ENCODE measurements at places on chromosomes 16 and 17.
A peak's percentile ranks its signal among the peaks of the same experiment; 100 is the strongest.

DNA sequence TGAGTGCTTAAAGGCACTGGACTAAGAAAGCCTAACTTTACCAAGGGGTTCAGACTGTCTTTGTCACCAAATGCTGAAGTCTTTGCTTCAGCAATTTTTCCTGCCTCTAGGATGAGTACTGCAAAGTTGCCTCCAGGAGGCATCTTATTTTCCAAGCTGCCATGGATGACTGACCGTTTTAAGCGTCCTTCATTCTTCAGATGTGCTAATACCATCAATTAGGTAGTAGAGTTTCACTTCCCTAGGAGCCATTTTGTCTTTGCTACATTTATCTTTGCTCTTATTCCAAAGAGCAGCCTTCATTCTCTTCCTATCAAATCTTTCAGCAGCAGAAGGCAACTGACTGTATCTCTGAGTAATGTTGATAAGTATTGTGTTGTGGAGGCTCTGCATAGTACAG, 440.1 kb downstream of the CDH13 start:
- no peak for DNase-seq

GRCh38 chr16:46757339-46758050, 9.4 kb upstream of the MYLK3 start:
- no peak for DNase-seq

- DNase-seq, result no peak
Measured at GRCh38 chr16:8644211-8645140, 23.0 kb downstream of the METTL22 start.

DNA sequence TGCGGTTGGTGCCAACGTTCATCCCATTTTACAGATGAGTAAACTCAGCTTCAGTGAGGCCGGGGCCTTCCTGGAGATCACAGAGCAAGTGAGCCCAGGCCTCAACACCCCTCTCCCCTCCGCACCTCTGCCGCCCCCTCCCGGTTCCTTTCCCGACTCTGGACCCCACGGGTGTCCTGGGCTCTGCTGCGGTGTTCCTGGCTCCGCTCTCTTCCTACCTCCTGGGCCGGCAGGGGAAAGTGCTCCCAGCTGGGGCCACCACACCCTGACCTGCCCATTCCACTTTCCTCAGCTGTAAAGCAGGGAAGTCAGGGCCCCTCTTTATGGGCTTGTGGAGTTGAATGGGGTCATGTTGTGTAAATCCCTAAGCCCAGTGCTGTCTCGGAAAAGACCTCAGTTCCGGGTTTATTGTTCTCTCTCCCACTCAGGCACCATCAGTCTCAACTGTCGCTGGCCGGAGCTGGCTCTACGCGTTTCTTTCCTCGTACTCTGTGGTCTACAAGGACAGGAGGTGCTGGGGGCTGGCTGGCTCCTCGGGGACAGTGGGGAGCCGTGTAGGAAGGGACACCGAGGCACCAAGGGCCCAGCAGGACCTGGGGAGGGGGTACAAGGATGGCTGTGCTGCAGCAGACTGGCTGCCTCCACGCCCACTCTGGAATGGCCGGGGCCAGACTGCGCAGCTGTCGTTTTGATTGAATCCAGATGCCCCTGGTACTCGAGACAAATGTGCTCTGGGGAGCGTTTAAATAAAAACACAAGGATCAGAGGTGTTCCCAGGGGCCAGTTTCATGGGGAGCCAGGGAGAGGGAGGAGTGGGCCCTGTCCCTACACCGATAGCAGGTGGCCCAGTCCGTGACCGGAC, 21.7 kb upstream of the ACSF3 start:
- peak; percentile 26 for DNase-seq

DNA sequence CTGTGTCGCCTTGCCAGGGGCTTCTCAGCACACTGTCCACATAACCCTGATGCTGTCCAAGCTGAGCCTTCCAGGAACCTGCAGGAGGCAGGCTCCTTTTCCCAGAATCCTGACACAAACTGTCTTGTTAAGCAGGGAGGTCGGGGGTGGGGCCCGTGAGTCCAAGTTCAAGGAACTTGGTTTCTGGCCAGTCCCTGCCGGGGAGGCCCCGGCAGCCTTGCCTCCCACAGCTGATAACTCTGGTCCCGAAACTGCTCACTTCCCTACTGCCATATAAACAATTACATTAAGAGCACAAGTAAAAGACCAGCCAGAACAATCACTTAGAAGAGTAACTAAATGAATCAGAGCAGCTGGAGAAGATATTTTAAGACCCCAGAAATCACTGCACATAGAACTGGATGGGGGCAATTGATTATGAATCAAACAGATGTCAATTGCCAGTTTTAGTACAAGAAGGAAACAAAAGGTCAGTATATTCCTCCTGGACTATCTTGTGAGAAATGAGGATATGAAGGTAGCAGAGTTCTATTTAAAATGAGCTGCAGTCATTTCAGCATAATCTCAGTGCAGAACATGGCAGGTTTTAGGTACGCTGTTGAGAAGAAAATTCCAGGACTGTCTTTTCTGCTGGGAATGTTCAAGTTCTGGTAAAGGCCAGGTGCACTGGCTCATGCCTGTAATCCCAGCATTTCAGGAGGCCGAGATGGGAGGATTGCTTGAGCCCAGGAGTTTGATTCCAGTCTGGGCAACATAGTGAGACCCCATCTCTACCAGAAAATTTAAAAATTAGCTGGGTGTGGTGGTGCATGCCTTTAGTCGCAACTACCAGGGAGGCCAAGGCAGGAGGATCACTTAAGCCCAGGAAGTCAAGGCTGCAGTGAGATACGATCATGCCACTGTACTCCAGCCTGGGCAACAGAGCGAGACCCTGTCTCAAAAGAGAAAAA, 169.8 kb downstream of the PITPNC1 start:
- DNase-seq, result no peak

DNA sequence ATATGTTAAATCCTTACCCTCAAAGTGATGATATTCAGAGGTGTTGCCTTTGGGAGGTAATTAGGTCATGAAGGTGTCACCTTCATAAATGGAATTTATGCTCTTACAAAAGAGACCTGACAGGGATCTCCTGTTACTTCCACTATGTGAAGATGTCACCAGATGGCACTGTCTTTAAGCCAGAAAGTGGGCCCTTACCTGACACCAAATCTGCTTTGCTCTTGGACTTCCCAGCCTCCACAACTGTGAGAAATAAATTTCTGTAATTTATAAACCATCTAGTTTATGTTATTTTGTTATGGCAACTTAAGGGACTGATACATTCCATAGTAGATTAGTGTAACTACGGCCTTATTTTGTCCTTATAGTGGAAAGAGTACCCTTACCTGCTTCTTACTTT, 358.3 kb upstream of the SALL1 start:
- no peak for DNase-seq

GRCh38 chr17:71437166-71437565, 683.7 kb upstream of the SOX9 start:
- DNase-seq, result no peak

- no peak for DNase-seq
Measured at GRCh38 chr17:37745801-37746426, 1.1 kb upstream of the HNF1B start.

DNA sequence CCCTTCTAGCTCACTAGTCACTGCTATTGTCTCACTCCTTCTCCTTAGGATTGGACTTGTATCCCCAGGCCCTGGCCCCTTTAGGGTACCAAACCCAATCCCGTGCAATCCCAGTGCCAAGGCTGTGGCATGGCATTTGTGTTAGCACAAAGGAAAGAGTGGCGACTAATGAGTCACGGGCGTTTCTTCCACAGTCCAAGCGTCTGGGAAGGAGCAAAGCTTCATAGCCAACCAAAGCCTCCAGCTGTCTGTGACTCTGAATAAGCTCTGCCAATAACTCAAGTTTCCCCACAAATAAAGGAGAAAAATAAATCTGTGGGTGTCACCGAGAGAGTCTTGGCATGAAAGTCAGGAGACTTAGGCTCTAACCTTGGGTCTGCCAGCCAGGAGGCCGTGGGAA, 54.6 kb upstream of the COX10 start:
- DNase-seq, result no peak

DNA sequence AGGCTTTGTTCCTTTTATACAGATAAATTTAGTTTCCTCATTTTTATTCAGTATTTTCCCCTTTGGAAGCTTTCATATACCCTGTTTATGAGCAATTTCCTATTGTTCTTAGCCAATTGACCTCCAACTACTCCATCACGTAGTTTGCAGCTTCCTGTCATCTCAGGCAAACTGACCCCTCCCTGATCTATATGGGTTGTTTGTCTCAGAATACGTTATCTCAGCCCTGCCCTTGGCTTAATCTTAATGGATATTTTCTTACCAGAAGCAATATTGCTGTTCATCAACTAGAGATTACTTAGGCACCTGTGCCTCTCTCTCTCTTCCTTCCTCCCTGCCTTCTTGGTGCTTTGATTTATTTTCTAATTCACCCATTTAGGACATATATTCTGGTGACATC, 81.2 kb downstream of the ZNF18 start:
- DNase-seq, result no peak

DNA sequence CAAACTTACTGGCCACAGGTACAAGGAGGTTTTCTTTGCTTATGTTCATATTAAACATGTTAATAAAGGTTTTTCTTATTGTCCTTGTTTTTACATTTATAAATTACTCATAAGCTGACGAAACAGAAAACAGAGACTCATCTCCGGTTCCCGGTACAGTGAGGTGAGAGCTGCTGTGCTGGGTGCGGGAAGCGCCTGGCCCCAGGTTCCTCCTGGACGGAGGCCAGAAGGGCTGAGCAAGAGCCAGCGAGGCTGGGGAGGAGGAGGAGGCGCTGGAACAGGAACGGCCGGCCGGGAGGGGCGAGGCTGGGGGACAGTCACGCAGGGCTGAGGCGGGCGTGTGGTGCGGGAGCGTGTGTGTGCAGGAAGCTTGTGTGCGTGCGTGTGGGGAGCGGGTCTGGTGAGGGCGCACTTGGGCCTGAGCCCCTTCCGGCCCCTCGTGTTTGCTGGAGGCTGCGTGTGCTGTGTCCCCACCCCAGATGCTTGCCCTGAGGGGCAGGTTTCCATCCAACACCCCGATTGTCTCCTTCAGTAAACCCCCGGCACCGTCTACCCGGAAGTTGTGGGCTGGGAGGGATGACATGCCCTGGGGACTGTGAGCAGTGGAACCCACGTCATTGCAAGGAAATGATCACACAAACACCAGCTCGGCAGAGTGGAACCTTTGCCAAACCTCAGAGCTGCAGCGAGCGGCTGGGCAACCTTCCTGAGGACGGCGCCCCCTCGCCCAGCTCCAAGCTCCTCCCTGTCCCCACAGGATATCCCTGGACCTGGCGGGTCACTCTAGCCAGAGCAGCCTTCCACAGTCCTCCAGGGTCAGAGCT, 19.5 kb downstream of the CD7 start:
- DNase-seq, result no peak

DNA sequence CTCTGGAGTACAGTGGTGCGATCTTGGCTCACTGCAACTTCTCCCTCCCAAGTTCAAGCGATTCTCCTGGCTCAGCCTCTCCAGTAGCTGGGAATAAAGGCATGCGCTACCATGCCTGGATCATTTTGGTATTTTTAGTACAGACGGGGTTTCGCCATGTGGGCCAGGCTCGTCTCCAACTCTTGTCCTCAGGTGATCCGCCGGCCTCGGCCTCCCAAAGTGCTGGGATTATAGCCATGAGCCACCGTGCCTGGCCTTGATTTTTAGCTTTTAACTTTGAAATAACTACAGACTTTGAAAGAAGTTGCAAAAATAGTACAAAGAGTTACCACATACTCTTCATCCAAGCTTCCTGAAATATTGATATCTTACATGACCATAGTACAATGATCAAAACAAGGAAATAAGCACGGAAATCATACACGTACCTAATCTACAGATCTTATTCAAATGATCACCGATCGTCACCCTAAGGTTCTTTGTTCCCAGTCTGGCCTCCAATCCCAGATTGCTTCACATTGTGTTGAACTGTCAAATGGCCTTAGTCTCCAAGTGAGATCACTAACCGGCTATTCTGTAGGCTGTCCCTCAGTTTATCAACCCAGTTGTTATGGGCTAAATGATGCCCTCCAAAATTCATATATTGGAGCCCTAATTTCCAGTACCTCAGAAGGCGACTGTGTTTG, 18.4 kb downstream of the NPIPA1 start:
- no peak for DNase-seq

GRCh38 chr16:79815049-79815448, 214.5 kb upstream of the MAF start:
- no peak for DNase-seq

- DNase-seq, result no peak
Measured at GRCh38 chr16:11249233-11250061, 6.6 kb downstream of the SOCS1 start.

DNA sequence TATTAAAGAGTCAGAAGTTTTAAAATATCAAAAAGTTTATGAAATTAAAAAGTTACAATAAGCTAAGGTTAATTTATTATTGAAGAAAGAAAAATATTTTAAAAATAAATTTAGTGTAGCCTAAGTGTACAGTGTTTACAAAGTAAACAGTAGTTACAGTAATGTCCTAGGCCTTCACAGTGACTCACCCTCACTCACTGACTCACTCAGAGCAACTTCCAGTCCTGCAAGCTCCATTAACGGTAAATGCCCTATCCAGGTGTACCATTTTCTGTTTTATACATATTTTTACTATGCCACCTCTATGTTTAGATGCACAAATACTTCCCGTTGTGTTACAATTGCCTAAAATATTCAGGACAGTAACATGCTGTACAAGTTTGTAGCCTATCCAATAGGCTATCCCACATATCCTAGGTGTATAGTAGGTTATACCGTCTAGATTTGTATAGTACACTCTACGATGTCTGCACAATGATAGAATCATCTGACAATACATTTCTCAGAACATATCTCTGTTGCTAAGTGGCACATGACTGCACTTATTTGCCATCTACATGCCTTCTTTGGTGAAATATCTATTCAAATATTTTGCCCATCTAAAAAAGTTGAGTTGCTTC, 67.2 kb upstream of the WSB1 start:
- DNase-seq, result no peak

DNA sequence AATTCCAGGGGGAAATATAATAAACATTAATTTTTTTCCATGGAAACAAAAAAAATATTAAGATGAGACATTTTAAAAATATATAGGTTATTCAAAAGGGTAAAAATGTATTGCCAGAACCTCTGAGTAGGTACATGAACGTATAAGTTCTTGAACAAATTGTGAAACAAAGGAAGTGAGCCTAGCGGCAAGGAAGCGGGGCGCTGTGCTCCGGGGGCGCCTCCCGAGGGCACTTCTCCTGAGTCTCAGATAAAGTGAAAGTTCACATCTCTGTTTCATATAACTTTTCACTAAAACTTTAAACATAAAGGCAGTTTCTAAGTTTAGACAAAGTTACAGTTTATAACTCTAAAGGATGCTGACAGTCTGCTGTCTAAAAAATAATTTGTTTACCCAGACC, 52.3 kb downstream of the TNRC6C start:
- DNase-seq, result no peak

GRCh38 chr17:9893411-9894012, 11.6 kb downstream of the RCVRN start:
- no peak for DNase-seq

GRCh38 chr17:74325743-74326379, at the start of gene KIF19:
Gene KIF19 (plus strand): TSS chr17:74326226. CDS start chr17:74326350, 124 bp downstream.
- no peak for DNase-seq

GRCh38 chr17:28858801-28859355, 4.1 kb downstream of the ERAL1 start:
- no peak for DNase-seq

GRCh38 chr16:88570691-88571092, 489 bp downstream of the ZC3H18 start:
- DNase-seq, result no peak

- no peak for DNase-seq
Measured at GRCh38 chr17:46793541-46793940, 25.0 kb downstream of the WNT3 start.

GRCh38 chr17:44277976-44278375, 10.0 kb upstream of the SLC4A1 start:
- no peak for DNase-seq

GRCh38 chr17:4332296-4332970, 34.0 kb downstream of the UBE2G1 start:
- no peak for DNase-seq
